Mesenchymal stem cell (in vitro differentiated cells and primary cell): ENCODE measurements at places on chromosomes 3 and 15.

DNA sequence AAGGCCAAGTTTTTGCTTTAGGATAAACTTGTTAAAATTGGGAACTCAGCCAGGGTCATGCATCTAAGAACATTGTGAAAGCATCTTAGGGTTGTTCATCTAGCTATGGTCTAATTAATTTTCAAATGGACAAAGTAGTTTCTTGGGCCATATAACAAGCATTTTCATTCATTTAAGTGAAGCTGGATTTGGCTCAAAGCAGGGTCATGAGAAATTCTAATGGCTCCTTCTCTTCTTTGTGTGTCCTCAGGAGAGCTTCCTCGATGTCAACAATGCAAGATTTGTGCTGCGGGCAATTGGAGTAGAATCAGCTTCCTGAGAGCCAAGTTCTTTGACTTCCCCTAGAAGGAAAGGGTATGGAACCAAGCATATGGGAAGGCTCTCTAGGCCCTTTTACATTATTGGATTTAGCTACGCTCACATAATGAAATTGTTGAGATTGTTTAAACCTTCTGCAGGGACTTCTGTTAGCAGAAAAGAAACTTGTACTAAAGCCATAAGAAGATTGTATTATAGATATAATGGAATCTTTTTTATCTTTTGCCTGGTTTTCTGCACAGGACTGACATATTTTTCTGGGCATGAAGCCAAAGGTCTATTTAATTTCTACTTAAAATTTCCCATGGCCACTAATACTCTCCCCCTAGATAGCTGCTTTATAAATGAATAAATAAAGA lies 1.8 kb upstream of the SAMMSON start:
- peak; percentile 25 for DNase-seq

- DNase-seq: no peak
Measured at GRCh38 chr3:71984843-71985613, 200.1 kb upstream of the PROK2 start.

GRCh38 chr3:179391906-179392305 lies 44.4 kb downstream of the MFN1 start:
- DNase-seq: no peak

DNA sequence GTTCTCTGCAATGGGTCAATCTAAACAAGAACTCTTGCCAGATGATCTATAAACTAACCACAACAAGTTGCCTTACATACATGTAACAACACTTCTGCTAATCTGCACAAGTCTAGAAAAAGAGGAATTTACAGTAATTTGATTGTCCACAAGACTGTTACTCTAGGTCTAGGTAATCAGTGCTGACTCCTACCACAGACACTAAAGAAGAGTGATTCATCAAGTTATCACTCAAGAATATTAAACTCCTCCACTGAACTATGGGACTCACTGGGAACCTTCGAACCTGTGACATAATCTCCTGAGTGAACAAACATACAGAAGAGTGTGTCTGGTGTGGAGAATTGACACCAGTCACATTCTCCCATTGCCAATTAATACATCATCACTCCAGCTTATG lies 138.3 kb downstream of the ANXA2 start:
- DNase-seq: no peak

DNA sequence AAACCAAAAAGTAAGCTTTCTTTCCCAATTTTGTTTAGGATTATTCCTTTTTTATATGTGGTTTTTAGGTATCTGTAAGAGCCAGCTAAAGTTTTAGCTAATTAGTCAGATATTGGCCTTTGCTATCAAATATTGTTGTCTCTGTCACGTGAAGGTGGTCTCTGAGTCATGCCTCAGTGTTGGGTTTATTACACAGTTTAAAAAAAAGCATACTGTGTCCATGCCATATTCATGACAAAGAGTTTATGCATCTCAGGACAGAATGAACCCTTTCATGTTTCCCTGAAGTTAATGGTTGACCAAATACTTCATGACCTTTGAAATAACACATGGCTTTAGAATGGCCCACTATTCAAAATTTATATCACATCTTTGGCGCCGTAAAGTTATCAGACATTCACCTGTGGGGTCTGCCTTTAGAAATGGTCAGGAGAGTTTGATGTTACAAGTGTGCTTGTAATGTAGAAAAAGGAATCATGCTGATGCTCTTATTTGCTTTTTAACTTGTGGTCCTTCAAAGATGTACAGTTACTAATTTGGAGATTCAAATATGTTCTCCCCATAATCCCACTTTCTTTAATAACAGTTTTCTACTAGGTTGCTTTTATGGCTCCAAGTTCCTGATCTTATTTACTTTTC lies 101.5 kb downstream of the MYRIP start:
- DNase-seq: no peak

- no peak for DNase-seq
Measured at GRCh38 chr3:115160295-115160694, 13.2 kb upstream of the ZBTB20 start.

DNA sequence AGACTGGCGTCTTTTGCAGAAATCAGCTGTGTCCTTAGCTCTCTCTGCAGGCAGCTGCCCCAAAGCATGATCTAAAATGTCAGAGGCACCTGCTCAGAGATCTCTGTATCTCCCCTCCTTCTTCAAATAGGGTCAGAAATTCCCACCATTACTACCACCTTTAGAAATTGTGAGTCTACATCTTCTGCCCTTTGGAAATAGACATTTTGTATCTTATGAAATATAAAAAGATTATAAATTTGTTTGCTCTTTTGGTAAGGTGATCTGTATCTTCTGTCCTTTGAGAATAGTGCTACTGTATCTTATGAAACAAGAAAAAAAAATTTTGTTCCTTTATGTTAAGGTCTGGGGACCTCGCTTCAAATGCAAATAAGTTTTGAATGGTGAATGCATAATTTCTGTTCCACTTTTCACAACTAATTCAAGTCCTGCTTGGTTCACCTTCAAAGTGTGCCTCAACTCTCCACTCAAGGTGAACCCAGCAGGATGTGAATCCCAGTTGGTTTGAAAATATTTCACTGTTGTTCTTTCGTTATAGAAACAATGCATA lies 28.3 kb upstream of the GPD1L start:
- DNase-seq: no peak

GRCh38 chr3:172061724-172062184 lies 22.4 kb downstream of the FNDC3B start:
- DNase-seq: peak; percentile 71

DNA sequence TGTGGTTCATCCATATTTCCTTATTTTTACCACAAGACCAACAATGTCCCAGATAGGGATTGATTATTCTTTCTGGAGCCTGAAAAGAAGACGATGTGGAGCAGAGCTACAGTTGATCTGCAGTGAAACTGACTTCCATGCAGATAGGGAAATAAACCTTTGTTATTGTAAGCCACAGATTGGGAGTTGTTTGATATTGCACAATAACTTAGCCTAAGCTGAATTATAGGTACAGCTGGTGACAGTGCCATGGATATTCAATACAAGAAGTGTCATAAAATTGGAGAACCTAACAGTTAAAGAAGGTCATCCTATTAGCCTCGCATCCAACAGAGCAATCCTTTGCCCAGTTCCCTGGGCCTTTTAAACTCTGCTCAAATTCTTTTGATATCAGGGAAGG lies 367.7 kb upstream of the PPP2R3A start:
- no peak for DNase-seq

DNA sequence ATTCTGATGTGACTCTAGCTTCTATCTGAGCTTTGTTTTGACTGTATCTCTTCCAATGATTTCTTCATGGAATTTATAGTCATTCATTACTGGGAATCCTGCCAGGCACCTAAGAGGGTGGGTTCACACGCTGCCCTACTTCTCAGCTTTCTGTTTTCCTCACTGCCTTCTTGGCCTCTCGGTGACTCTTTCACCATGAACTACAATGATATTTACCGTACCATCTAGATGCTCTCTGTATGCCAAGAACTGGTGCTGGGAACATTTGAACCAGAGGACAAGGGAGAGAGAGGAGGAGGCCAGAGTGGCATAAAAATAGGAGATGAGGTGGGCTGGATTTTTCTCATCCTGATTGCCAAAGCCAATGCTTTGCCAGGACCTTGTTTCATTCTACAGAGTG lies 280.0 kb upstream of the P2RY1 start:
- DNase-seq: no peak

- no peak for DNase-seq
Measured at GRCh38 chr3:69290006-69290405, 95.9 kb downstream of the FRMD4B start.

DNA sequence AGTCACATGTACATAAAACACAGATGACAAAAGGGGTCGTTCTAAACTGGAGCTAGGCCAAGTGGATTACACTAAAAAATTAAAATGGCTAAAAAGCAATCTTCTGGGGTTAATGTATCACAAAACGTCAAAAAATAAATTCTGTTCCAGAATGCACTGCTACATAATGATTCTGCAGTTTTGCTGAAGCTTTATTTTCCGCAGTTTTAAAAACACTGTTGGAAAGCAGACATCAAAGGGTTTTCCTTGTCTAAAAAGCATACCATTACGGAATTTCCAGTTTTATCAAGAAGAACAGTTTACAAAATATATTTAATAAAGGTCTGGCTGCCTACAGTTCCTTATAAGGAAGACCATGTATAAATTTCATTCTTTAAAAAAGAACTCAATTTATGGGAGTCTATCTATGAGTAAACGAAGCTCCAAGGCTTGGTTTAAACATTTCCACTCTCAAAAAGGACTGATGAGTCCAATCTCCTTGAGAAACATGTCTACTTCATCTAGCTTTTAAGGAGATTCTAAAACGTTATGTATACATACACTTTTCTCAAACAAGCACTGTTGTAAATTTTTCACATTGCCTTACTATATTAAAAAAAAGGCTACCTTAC lies 1.3 kb downstream of the DMXL2 start:
- DNase-seq: peak; percentile 16

DNA sequence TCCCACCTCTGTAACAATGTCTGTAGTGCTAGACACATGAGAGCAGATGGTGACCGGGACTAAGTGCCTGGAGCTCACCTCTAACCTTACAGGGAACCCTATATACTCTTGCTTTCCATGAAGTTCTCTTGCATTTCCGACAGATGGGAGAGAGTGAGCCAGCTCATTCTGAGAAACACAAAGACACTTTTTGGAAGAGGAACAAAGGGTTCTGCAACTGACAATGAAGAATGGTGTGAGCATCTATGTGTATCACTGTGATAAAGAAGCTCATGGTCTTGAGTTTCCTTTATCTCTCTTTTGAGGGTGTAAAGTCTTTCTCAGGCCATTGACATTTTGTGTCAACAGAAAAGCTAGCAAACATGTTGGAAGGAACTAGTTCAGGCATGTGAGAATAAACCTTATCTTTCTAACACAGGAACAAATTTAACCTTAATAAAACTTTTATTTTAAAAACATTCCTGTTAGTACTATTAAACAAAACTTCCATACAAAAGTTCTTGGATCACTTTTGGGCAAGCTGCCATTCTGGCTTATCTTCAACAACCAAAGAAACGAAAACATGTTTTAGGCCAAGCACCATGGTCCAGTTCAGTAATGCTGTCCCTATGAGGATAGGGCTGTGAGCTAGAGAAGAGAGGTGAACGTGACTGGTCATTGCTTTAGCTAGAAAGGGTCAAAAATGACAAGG lies 142.7 kb downstream of the THRB start:
- no peak for DNase-seq

- no peak for DNase-seq
Measured at GRCh38 chr3:16382845-16383244, 117.8 kb downstream of the OXNAD1 start.

DNA sequence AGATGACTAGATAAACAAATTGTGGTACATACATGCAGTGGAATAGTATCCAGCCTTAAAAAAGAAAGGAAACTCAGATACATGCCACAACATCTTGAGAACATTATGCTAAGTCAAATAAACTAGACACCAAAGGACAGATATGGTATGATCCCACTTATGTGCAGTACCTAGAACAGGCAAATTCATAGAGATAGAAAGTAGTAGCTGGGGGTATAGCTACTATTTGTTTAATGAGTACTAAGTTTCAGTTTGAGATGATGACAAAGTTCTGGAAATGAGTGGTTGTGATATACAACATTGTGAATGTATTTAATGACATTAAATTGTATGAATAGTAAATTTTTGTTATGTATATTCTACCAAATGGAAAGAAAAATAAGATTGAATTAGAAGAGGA lies 477.2 kb upstream of the CFAP20DC start:
- no peak for DNase-seq

GRCh38 chr15:95132774-95133173 lies 901.4 kb downstream of the MCTP2 start:
- DNase-seq: peak; percentile 62

- no peak for DNase-seq
Measured at GRCh38 chr3:139636511-139636910, 41.3 kb downstream of the NMNAT3 start.

- no peak for DNase-seq
Measured at GRCh38 chr3:39064646-39065045, 12.8 kb downstream of the WDR48 start.

DNA sequence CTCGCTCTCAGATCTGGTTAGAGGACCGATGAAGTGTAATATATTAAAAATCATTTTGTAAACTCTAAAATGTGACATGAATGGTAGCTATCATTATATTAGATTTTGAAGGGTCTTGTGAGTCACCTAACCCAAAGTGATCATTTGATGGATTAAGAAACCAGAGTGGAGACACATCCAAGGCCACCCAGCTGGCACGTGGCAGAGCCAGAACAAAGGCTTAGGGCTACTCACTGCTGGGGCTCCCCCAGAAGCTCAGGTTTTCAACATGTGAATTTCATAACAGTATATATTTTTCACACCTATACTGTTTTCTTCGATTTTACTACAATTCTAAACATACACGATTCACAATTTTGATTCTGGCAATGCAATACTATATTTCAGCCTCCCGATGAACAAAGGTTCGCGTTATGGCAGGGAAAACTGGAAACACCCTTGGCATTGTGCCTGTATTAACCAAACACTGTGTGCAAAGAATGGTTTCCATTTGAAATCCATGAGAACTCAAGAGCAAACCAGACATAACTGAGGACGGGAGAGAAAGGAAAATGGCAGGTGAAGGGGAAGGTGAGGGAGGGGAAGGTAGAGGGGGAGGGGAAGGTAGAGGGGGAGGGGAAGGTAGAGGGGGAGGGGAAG lies 88.9 kb downstream of the ADAMTS17 start:
- DNase-seq: no peak

GRCh38 chr3:181695661-181696491 lies 15.8 kb upstream of the SOX2 start:
- no peak for DNase-seq

GRCh38 chr3:160016972-160017371 lies 28.3 kb downstream of the IL12A start:
- peak; percentile 61 for DNase-seq

- DNase-seq: peak; percentile 30
Measured at GRCh38 chr3:67381667-67382272, 272.6 kb downstream of the SUCLG2 start.

- no peak for DNase-seq
Measured at GRCh38 chr3:195023576-195023975, 247.4 kb downstream of the XXYLT1 start.

- no peak for DNase-seq
Measured at GRCh38 chr3:38275658-38276057, 6.4 kb upstream of the SLC22A14 start.

DNA sequence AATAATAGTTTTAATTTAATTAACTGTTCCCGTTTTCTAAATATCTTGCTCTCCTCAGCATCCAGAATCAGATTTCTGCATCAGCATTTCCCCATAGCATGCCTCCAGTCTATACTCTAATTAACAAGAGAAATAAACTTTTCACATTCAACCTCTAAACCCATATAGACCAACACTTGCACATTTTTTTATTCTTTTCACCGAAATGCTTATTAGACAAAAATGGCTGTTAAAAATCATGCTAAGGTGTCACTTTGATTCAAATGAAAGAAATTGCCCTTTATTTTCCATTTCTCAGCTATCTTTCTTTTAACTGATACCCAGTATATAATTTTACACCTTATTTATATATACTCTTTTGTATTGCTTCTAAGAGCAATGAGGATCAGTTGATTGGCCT lies 1107.1 kb upstream of the EPHA6 start:
- DNase-seq: no peak

- peak; percentile 25 for DNase-seq
Measured at GRCh38 chr3:138113326-138113725, 2.1 kb downstream of the DZIP1L start.
